ENCODE measurements at places on chromosomes 6 and 20. TPM values are rescaled to one million over a fixed set of nuclear protein-coding genes. Genes with fewer than 3 reads are reported as not detected.

The IP6K3 gene
- 0.08 TPM for total RNA-seq

The ARMC2 gene
- total RNA-seq: 2.0 TPM

The RAB44 gene
- 0.36 TPM for total RNA-seq

The HSPA1L gene
- total RNA-seq: 0.44 TPM

The CRISP3 gene
- 8.1 TPM for total RNA-seq

The DLK2 gene
- 8.9 TPM for total RNA-seq

DNA sequence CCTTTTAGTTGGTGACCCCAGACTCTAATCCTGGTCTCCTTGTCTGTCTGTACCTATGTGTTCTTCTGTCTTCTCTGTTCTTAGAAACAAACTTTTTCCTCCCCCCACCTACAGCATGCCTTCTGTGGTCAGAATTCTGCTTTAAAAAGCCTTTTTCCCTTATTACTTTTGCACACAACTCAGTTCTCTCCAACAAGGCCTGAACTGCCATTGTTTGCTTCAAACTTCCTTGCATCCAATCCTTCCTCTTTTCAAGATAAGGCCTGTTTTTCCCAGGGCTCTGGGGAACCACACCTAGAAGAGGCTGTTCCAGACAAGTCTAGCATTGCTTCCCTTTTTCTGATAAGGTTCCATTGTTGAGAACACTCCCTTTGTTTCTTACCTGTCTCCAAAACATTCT, 22.2 kb upstream of the NCOA3 start:
- peak; percentile 52 for ATAC-seq

DNA sequence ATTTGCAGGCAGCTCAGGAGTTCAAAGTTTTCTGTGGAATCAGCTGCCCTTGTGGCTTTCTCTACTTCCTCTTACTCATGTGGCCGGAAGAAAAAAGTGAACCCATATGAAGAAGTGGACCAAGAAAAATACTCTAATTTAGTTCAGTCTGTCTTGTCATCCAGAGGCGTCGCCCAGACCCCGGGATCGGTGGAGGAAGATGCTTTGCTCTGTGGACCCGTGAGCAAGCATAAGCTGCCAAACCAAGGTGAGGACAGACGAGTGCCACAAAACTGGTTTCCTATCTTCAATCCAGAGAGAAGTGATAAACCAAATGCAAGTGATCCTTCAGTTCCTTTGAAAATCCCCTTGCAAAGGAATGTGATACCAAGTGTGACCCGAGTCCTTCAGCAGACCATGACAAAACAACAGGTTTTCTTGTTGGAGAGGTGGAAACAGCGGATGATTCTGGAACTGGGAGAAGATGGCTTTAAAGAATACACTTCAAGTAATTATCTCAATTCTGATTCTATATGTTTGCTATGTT, 1.1 kb downstream of the MGME1 start:
- no peak for ATAC-seq

DNA sequence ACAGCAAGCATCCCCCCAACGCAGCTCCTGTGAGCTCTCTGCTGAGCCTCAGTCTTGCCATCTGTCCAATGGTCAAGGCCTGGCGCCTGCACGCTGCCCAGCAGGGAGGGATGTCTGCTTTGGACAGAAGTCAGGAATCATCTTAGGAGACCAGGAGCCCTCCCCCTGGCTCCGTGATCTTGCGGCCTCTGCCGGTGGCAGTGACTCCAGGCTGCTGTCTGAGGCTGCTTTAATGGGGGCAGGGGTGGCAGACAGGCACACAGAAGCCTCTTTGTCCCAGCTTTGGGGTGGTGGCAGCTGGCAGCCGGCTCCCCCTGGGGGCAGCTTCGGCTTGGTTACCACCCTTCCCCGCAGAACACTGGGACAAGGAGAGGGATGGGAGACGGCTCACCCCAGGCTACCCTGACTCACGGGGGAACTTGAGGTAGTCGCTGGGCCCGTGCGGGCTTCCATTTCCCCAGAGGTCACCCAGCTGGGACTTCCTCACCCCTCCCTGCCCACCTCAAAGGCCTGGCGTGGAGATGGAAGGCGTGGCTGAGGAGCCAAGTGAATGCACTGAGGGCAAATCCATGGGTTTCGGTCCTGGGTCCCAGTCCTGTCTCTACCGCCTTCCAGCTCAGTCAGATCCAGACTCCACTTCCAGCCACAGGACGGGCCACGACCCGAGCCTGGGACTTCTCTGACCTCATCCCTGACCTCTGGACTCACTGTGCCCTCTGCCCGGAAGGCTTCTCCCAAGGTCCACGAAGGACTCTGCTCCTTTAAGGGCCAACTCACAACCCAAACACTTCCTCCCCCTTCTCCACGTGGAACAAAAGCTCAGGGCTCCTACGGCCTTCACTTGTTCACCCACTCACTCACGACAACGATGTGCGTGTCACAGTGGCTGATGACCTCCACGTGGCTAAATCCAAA, 14.8 kb downstream of the PEDS1 start:
- ATAC-seq: peak; percentile 9

DNA sequence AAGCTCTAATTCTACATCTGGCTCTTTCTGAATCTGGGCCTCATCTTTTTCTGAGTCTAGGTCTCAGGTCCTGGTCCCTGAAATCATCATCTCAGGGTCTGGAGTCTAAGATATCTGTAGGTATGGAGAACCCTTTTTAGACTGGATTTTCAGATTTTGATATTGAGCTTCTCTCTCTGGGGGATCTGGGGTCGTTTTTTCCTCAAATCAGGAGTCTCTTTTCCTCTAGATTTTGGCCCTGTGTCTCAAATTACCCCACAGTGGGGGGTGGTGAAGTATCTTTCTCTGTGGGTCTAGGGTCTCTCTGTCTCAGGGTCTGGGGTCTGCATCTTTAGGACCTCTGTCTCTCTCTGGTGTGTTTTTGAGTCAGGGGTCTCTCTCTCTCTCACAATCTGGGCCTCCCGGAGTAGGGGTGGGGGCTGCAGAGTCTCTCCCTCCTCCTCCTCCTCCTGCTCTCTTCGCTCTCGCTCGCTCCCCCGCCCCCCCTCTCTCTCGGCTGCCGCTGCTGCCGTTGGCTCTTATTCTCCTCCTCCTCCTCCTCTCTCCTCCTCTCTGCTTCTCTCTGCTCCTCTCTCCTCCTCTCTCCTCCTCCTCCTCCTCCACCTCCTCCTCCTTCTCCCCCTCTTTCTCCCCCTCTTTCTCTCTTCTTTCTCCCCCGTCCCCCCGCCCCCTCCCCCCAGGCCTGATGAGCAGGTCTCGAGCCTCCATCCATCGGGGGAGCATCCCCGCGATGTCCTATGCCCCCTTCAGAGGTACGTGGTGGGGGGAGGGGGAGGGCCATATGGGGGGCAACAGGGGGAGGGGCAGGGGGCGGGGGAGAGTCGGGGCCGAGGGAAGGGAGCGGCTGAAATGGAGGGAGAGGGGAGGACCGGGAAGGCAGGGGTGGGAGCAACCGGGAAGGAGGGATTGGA, at the start of gene SYNGAP1:
TSS of gene SYNGAP1 (plus strand) at position 486 of the 911 bp plus-strand sequence. CDS start at position 686, 200 bp downstream.
- ATAC-seq: no peak

- no peak for ATAC-seq
Measured at GRCh38 chr6:154522576-154522975, 12.1 kb upstream of the CNKSR3 start.

- ATAC-seq: no peak
Measured at GRCh38 chr6:69005199-69005598, 370.1 kb downstream of the ADGRB3 start.

- no peak for ATAC-seq
Measured at GRCh38 chr20:60213126-60213893, 255.1 kb downstream of the CDH26 start.

DNA sequence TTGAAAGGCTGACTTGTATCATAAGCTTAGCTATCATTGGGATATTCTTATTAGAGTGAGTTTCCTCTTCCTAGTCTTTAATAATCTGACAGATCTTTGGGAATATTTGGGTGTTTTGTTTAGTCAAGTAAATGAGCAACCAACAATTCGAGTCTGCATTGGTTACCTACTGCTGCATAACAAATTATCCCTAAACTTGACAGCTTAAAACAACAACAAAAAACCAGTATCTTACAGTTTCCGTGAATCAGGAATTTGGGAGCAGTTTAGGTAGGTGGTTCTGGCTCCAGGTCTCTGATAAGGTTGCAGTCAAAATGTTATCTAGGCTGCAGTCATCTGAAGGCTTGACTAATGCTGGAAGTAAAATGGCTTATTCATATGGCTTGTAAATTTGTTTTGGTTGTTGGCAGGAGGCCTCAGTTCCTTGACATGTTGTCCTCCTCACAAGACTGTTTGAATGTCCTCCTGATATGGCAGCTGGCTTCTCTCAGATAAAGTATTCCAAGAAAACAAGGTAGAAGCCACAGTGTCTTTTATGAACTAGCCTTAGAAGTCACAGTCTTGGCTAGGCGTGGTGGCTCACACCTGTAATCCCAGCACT, 7.2 kb downstream of the GTF3C6 start:
- ATAC-seq: no peak

- ATAC-seq: no peak
Measured at GRCh38 chr6:42378536-42378935, 73.2 kb downstream of the TRERF1 start.

DNA sequence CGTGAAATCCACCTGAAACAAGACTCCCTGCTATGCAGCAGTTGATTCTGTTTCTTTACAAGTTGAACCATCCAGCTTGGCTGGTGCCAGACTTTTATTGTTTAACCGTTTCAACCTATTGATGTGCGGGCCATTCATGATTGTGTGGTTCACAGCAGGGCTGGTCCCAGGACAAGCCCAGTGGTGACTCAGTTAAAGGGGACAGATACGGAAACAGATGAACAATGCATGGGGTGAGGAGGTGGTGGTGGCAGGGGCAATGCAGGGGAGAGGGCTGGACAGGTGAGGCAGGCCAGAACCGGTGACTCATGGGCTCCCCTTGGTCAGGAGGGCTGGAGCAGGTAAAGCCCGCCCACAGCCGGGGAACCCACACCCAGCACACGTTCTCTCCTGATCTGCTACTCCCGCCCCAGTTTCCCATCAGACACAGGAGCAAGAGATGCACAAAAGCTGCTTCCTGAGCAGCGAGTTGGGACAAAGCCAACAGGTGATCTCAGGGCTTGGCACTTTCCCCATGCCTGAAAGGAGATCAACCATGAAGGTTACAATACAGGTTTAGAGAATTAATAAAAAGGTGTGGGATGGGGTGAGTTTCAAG, 232.2 kb downstream of the LY86 start:
- ATAC-seq: peak; percentile 96

DNA sequence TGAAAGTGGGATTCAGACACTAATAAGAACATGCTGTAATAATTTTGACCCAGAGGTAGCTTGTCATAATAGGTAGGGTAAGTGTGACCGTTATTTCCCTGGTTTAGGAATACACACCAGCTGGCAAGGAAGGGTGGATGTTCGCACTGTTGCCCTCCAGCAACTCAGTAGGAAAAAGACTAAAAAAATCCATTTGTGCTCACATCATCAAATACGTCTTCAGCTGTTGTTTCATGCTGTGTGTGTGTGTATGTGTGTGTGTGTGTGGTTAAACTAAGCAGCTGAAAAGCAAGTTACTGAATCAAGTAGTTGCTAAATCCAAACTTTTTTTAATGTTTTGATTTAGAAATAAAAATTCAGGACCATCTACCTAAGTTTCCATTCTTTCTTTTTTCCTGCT, 218.7 kb downstream of the TRDN start:
- ATAC-seq: no peak

- peak; percentile 51 for ATAC-seq
Measured at GRCh38 chr6:84773431-84774156, 9.2 kb upstream of the TBX18 start.

GRCh38 chr6:96246563-96246962, 230.8 kb downstream of the FUT9 start:
- no peak for ATAC-seq

GRCh38 chr20:46277602-46278001, 30.7 kb downstream of the CDH22 start:
- no peak for ATAC-seq

GRCh38 chr20:15542655-15543054, 1030.6 kb downstream of the KIF16B start:
- no peak for ATAC-seq

DNA sequence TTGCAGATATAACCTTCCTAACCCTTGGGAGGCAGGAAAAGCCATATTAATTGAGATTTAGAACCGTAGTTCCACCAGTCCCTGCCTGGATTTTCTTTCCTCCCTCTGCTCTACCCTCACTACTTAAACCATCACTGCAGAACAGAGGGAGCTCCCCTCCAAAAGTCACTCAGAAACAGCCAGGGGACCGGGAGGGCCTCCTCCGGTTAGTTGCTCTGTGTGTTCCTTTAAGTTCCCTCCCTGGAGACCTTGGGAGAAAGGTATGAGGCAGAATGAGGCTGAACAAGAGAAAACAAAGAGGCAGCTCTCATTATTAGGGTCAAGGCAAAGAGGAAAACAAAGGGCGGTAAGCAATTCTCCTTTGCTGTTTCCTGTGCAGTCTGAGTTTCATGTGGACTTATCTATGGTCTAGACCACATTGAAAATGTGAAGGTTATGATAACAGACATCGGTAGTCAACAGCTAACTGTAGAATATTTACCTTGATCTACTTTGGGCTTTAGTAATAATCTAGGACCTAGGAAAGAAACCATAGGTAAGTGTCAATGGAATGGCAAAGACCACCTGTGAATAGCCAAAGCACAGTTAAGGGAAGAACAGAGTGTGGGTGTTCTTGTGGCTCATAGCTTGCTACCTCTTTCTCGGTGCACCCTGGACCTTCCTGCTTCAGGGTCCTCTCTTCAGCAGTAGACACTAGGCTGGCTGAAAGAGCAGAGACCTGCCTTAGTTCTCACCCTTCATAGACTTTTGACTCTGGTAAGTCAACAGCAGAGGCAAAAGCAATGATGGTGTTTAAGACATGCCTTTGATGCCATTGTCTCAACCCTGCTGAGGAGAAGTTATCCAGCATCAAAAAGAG, 250.9 kb upstream of the CITED2 start:
- no peak for ATAC-seq

DNA sequence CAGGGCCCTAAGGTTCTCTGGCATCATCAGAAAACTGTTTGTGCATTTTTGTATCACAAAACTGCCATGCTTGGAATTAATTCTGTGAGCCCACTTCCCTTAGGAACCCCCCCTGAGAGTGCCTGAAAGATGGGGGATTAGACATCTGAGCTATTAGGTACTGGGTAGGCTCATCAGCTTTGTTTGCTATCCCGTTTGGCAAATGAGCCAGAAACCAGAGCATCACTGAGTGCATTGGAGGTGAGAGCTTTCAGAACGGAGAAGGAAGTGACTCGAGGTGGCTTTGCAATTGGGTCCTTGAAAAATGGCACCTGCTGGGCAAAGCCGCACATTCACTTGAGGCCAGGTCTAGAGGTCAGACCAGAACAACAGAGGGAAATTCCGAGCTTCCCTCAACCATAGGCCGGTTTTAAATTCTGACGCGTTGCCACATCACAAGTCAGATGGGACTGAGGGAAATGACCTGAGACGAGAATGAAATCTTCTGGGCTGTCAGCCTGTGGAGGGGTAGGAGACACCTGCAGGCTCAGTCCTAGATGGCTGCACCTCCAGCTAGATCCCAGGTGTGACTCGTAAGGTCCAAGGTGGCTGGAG, 8.4 kb upstream of the GLP1R start:
- no peak for ATAC-seq
